ENCODE measurements at places on chromosomes 12 and 14. TPM values are rescaled to one million over a fixed set of nuclear protein-coding genes. Genes with fewer than 3 reads are reported as not detected.
A peak's percentile ranks its signal among the peaks of the same experiment; 100 is the strongest.

SDS gene
- total RNA-seq: not detected

KRT74 gene
- not detected for total RNA-seq

AICDA gene
- total RNA-seq: not detected

FOXN4 gene
- 1.9 TPM for total RNA-seq

- H3K36me3 ChIP-seq: peaks cover 51% of the 10 kb centered on the region
- peak; percentile 71 for DNase-seq
- H3K27ac ChIP-seq: peak overlapping the region; percentile 83
- H3K4me1 ChIP-seq: no peaks in the 10 kb centered on the region
- H3K27me3 ChIP-seq: no peaks in the 10 kb centered on the region
- no peak overlapping the region for H3K4me3 ChIP-seq
Measured at GRCh38 chr12:50986966-50987737, 34.8 kb downstream of the HIGD1C start.

DNA sequence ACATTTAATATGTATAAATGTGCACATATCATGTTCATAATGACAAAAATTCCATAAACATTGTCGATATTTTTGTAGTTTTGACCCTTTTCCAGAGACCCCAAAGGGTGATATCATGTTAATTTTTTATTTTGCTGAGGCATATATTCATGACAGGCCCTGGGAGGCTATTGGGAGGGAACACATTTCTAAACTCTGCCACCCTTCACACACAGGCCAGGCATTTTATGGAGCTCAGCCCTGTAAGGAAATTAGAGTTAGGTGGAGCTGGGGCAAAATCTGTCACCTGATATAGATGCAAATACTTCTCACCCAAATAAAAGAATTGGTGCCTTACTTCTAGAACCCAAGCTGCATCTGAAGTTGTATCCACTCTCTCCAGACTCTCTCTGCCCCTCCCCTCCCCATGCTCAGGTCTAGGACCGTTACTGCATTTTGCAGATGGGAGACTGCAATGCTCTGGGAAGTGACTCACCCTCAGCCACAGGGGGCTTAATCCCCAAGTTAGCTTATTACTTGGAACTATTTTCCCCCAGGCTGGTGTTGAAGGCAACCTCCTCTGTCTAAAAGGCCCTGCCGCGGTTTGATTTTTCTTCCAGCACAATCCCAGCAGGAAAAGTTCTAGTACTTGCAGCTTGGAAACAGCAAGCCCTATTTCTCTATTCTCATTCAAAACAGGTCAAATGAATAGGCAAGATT, 238.9 kb downstream of the EMP1 start:
- H3K27me3 ChIP-seq: no peaks in the 10 kb centered on the region
- DNase-seq: no peak
- no peaks in the 10 kb centered on the region for H3K36me3 ChIP-seq
- H3K27ac ChIP-seq: no peak overlapping the region

DNA sequence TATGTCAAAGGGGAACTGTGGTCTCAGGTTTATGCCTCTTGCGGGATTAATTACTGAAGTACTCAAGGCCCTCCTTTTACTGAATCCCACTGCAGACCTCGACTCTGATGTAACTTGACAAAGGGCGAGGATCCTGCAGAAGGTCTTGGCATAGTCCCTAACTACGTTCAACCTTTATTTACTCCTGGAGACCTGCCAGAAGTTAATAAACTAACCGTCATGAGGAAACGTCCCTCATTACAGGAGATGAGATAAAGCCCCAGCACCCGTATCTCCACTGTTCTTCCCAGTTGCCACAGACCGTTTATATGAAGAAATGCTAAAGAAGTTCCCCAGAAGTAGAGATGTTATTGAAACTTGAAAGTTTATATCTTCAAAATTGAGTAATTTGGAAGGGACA, 190.9 kb downstream of the ETV6 start:
- no peak overlapping the region for H3K4me3 ChIP-seq
- peaks cover 59% of the 10 kb centered on the region for H3K4me1 ChIP-seq
- H3K36me3 ChIP-seq: no peaks in the 10 kb centered on the region
- H3K27me3 ChIP-seq: no peaks in the 10 kb centered on the region
- peak overlapping the region; percentile 19 for H3K27ac ChIP-seq

DNA sequence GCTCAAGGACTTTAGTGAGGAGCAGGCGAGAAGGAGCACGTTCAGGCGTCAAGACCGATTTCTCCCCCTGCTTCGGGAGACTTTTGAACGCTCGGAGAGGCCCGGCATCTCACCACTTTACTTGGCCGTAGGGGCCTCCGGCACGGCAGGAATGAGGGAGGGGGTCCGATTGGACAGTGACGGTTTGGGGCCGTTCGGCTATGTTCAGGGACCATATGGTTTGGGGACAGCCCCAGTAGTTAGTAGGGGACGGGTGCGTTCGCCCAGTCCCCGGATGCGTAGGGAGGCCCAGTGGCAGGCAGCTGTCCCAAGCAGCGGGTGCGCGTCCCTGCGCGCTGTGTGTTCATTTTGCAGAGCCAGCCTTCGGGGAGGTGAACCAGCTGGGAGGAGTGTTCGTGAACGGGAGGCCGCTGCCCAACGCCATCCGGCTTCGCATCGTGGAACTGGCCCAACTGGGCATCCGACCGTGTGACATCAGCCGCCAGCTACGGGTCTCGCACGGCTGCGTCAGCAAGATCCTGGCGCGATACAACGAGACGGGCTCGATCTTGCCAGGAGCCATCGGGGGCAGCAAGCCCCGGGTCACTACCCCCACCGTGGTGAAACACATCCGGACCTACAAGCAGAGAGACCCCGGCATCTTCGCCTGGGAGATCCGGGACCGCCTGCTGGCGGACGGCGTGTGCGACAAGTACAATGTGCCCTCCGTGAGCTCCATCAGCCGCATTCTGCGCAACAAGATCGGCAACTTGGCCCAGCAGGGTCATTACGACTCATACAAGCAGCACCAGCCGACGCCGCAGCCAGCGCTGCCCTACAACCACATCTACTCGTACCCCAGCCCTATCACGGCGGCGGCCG, 1.1 kb downstream of the PAX9 start:
- peak overlapping the region; percentile 5 for H3K4me3 ChIP-seq
- H3K4me1 ChIP-seq: peaks cover 50% of the 10 kb centered on the region
- no peaks in the 10 kb centered on the region for H3K36me3 ChIP-seq
- peaks cover 84% of the 10 kb centered on the region for H3K27me3 ChIP-seq
- H3K27ac ChIP-seq: no peak overlapping the region
- DNase-seq: no peak
